HFFc6 (cell line): ENCODE measurements at places on chromosomes 6 and 20. TPM values are rescaled to one million over a fixed set of nuclear protein-coding genes. Genes with fewer than 3 reads are reported as not detected.

GRCh38 chr6:130955755-130956154, 107.3 kb downstream of the EPB41L2 start:
- DNase-seq, result no peak
- peaks cover 10% of the 10 kb centered on the region; the same call in 1 of the 2 replicates for H3K4me1 ChIP-seq
- no peak overlapping the region for H3K4me3 ChIP-seq
- H3K36me3 ChIP-seq, result peaks cover 23% of the 10 kb centered on the region
- H3K27me3 ChIP-seq, result peaks cover 1% of the 10 kb centered on the region
- H3K27ac ChIP-seq, result no peak overlapping the region

The LAMA5 gene
- 1.3 to 1.9 TPM (median 1.7 TPM) in 3 replicates for total RNA-seq

- H3K4me1 ChIP-seq, result peaks cover 33% of the 10 kb centered on the region
- peaks cover 4% of the 10 kb centered on the region; the same call in 1 of the 2 replicates for H3K27me3 ChIP-seq
- peak overlapping the region; percentile 24 for H3K27ac ChIP-seq
- H3K36me3 ChIP-seq, result no peaks in the 10 kb centered on the region
- no peak overlapping the region for H3K4me3 ChIP-seq
These were observed 43.7 kb downstream of the DAAM2 start for GRCh38 chr6:39835821-39836295.

DNA sequence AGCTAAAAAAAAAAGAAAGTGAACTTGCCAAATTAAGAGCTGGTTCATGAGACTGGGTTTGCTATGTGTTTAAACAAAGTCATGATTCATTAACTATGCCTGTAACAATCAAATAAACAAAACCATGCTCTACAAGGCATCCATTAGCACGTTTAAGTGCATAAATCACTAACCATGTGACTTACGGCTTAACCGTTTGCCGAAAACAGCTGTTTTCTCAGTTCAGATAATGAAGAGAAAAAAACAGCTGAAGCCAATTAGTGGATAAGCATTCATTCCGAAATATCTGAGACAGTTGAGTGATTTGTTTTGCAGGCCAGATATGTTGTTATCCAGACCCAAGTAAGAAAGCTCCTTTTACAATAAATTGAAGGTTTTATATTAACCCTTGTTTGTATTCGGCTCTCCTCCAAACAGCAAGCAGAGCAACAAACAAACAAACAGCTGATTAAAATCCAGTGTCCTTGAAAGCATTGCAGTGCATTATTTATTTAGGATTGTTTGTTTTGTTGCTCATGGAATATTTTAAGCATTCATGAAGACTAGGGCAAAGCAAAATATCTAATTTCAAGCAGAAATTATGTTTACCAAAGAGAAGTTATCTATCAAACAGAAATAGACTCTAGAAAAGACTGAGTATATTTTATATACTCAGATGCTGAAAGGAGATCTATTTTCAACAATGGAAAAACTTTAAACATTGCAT, 343.5 kb downstream of the RFPL4B start:
- H3K36me3 ChIP-seq, result no peaks in the 10 kb centered on the region
- no peaks in the 10 kb centered on the region for H3K27me3 ChIP-seq
- peak; percentile 28 for DNase-seq
- H3K4me3 ChIP-seq, result peak overlapping the region; percentile 58

DNA sequence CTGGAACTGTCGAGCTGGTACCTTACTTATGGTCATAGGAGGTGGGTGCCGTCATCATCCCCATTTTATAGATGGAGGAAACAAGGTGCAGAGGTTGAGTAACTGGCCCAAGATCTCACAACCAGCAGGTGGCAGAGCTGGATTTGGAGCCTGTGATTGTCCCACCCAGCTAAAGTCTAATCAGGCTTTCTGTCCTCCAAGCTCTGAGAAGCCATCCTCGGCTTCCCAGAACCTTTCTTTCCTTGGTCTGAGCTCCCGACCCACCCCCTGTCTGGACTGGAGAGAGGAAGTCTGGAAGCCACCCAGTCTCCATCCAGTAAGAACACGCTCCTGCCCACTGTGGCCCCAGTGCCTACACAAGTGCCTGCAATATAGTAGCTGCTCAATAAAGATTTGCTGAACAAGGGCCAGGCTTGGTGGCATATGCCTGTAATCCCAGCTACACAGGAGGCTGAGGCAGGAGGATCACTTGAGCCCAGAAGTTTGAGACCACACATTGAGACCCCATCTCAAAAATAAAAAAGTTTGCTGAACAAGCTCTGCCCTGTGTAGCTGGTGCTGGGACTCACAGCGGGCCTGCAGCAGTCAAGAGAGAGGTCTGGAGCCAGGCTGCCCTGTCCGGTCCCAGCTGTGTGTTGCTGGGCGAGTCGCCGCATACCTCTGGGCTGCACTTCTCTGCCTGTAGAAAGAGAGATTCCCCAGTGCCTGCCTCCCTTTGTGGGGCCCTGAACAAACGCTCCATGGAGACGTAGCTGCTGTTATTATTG, 32.5 kb upstream of the DLGAP4 start:
- H3K36me3 ChIP-seq, result no peaks in the 10 kb centered on the region
- DNase-seq, result peak; percentile 17
- no peak overlapping the region for H3K27ac ChIP-seq
- H3K4me1 ChIP-seq, result no peaks in the 10 kb centered on the region
- peaks cover 46% of the 10 kb centered on the region for H3K27me3 ChIP-seq

DNA sequence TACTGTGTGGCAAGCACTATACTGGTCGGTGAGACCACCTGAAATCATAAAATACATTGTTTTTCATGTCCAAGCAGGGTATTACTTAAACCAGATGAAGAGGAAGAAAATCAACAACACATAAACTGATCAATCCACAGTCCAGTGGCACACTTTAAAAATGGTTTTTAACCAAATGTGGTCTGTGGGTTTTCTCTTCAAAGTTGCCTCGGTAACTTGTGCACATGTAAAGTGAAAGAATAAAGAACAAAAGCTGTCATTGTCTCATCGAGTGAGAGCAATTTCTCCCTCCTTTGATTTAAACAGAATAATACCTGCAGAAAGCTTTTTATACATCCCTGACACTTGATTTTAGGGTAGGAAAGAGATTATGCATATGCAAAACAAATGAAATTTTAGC, 3.7 kb downstream of the FLRT3 start:
- no peaks in the 10 kb centered on the region for H3K36me3 ChIP-seq
- no peak for DNase-seq
- H3K4me1 ChIP-seq, result no peaks in the 10 kb centered on the region
- no peaks in the 10 kb centered on the region for H3K27me3 ChIP-seq
- H3K27ac ChIP-seq, result no peak overlapping the region

The TAF11 gene
- 16.3 and 17.2 TPM in 2 replicates for total RNA-seq

DNA sequence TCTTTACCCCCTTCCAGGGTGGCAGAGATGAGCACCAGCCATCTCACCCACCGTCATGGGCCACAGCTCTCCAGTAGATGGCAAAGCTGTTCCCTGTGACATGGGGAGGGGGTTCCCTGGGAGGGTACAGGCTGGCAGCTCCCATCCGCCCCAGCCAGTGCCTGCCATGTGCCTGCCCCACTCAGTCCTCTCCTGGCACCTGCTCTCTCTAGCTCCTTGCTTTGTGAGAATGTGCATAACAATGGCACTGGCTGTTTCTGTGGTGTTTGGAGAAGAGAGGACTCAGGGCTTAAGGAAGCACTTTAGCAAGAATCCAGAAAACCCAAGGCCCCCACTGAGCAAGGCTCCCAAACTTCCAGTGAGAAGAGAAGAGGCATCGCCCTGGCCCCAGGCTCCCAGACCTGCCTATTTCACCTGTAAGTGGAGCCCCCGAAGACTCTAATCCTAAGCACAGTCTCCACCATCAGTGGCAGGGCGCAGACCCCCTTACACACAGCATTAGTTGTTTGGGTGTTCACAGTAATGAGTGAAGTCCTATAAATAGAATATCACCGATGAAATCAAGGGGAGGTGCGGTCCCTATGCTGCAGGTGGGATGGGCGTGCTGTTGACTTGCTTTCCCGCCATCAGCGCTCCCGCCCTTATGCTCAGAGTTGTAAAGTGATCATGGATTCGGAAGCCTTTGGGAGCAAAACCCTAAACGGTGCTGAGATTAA, 110.2 kb downstream of the AGPAT4 start:
- no peak for DNase-seq
- no peak overlapping the region for H3K4me3 ChIP-seq
- H3K27me3 ChIP-seq, result no peaks in the 10 kb centered on the region; the same call in 1 of the 2 replicates
- no peak overlapping the region for H3K27ac ChIP-seq
- peaks cover 28% of the 10 kb centered on the region for H3K4me1 ChIP-seq

GRCh38 chr20:32560989-32561830, 23.9 kb downstream of the NOL4L start:
- no peak overlapping the region for H3K4me3 ChIP-seq
- peaks cover 6% of the 10 kb centered on the region; the same call in 1 of the 2 replicates for H3K4me1 ChIP-seq
- 0 out of 2 replicates have a peak, but pooled peaks cover 3% of the 10 kb centered on the region for H3K36me3 ChIP-seq
- DNase-seq, result no peak
- H3K27me3 ChIP-seq, result peaks cover 1% of the 10 kb centered on the region
- H3K27ac ChIP-seq, result no peak overlapping the region

The SPTLC3 gene
- total RNA-seq, result not detected in 3 replicates

The FAM217A gene
- not detected in 3 replicates for total RNA-seq

The POFUT1 gene
- 64.1 and 68.4 TPM in 2 replicates for total RNA-seq

GRCh38 chr20:15162079-15162647, 824.8 kb upstream of the FLRT3 start:
- no peaks in the 10 kb centered on the region; the same call in 1 of the 2 replicates for H3K36me3 ChIP-seq
- H3K27me3 ChIP-seq, result no peaks in the 10 kb centered on the region
- H3K4me3 ChIP-seq, result no peak overlapping the region
- no peak overlapping the region for H3K27ac ChIP-seq
- no peaks in the 10 kb centered on the region for H3K4me1 ChIP-seq

GRCh38 chr6:75934643-75935472, 137.6 kb downstream of the IMPG1 start:
- H3K36me3 ChIP-seq, result no peaks in the 10 kb centered on the region
- H3K4me3 ChIP-seq, result peak overlapping the region; percentile 82
- H3K27me3 ChIP-seq, result peaks cover 4% of the 10 kb centered on the region
- peak; percentile 75 for DNase-seq

GRCh38 chr6:152068622-152069261, 261.3 kb downstream of the ESR1 start:
- peaks cover 9% of the 10 kb centered on the region for H3K27me3 ChIP-seq
- H3K4me1 ChIP-seq, result no peaks in the 10 kb centered on the region; the same call in 1 of the 2 replicates
- H3K27ac ChIP-seq, result no peak overlapping the region
- H3K4me3 ChIP-seq, result no peak overlapping the region
- no peaks in the 10 kb centered on the region for H3K36me3 ChIP-seq

The MUCL3 gene
- not detected in 3 replicates for total RNA-seq

The UNC93A gene
- not detected in 3 replicates for total RNA-seq

GRCh38 chr6:105336986-105337385, 65.9 kb downstream of the PREP start:
- no peak overlapping the region for H3K27ac ChIP-seq
- H3K4me1 ChIP-seq, result no peaks in the 10 kb centered on the region
- DNase-seq, result no peak
- no peak overlapping the region for H3K4me3 ChIP-seq
- H3K27me3 ChIP-seq, result peaks cover 1% of the 10 kb centered on the region

The SPATS1 gene
- not detected in 2 replicates for total RNA-seq

The FOXF2 gene
- 13.7 to 29.7 TPM (median 15.9 TPM) in 3 replicates for total RNA-seq

DNA sequence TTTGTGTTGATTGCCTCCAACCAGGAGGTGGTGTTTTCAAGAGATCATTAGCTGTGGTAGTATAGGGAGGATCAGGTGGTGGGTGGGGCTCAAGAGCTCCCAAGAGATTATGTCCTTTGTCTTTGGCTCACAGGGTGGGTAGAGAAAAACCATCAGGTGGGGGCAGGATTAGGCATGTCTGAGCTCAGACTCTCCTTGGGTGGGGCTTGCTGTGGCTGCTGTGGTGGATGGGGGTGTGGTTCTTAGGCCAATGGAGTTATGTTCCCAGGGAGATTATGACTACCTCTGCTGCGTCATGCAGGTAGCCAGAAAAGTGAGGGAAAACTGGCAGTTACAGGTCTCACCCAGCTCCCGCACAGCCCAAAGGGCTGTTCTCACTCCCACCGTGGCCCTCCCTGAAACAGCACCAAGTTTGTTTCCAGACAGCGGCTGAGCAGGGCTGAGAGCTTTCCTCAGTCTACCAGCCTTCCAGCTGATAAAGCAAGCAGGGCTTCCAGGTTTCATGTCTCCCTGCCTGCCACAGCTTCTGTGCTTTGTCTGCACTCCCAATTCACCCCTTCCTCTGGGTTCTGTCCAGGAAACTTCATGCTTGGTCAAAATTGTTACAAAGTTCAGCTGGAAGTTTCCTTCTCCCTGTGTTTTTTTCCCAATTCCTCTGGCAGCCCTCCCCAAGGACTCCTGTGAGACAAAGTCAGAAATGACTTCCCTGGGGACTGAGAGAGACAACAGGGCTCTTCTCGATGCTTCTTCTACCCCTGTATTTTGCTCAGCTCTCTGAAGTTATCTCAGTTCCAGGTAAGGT, 481.1 kb upstream of the MAN1A1 start:
- no peaks in the 10 kb centered on the region for H3K4me1 ChIP-seq
- no peaks in the 10 kb centered on the region for H3K27me3 ChIP-seq
- H3K4me3 ChIP-seq, result no peak overlapping the region
- no peaks in the 10 kb centered on the region; the same call in 1 of the 2 replicates for H3K36me3 ChIP-seq
- H3K27ac ChIP-seq, result no peak overlapping the region
- no peak for DNase-seq

DNA sequence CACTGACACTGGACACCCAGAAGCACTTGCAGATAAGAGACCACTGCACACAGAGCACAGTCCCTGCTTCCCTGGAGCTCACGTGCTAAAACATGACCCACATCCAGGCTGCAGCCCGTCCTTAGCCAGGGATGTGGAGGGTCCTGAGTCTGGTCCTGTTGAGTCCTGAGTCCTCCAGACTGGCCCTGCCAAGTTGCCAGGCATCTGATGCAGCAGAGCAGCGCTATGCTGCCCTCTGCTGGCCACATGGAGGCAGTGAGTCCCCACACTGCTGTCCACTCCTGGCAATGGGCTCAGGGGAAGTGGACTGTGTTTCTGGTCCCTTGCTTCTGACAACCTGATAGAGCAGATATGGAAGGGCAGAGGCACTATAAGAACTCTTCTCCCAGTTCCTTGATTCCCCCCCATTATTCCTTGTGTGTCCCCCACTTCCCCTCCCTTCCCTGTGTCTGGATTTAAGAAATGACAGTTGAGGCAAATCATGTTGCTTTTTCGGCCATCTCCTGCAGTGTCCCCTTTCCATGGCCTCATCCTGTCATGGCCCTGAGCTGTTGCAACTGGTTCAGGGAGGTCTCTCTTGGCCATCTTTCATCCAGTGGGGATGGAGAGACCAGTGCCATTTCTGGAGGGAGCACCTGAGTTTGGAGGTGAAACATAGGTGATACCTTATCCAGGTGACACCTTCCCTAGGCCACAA, 86.0 kb downstream of the DHX35 start:
- peaks cover 4% of the 10 kb centered on the region for H3K27me3 ChIP-seq
- H3K4me3 ChIP-seq, result no peak overlapping the region
- DNase-seq, result peak; percentile 60
- peaks cover 11% of the 10 kb centered on the region for H3K4me1 ChIP-seq

The SH3BGRL2 gene
- total RNA-seq, result 0.23 to 0.51 TPM (median 0.28 TPM) in 3 replicates

DNA sequence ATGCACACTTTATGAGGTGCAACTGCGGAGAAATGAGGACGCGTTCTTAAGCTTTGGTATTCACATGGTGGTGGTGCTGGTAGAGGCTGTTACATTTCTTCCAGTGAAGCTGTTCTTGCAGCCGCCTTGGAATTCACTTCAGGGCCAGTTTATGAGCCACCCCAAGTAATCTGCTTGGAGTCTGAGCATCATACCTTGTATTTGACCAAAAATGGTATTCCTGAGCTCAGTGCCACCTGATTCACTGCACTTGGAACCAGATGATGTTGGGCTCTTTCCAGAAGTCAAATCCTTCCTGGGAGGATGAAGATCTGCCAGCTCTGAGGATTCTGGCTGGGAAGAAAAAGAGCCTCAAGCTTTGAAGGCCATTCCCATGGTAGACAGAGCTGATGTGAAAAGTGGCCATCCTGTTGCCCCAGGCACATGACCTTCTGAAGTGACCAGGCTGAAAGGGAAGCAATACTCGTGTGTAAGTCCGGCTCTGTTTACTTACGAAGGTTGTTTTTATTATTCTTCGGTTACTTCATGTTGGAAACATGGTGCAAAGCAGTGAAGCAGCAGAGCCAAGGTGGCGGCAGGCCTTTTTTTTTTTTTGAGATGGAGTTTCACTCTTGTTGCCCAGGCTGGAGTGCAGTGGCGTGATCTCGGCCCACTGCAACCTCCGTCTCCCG, 7.7 kb downstream of the MANBAL start:
- peaks cover 3% of the 10 kb centered on the region for H3K27me3 ChIP-seq
- peak overlapping the region; percentile 94 for H3K27ac ChIP-seq
- peak; percentile 91 for DNase-seq
- H3K4me3 ChIP-seq, result peak overlapping the region; percentile 75
